ENCODE measurements at places on chromosomes 11 and 22. TPM values are rescaled to one million over a fixed set of nuclear protein-coding genes. Genes with fewer than 3 reads are reported as not detected.

DNA sequence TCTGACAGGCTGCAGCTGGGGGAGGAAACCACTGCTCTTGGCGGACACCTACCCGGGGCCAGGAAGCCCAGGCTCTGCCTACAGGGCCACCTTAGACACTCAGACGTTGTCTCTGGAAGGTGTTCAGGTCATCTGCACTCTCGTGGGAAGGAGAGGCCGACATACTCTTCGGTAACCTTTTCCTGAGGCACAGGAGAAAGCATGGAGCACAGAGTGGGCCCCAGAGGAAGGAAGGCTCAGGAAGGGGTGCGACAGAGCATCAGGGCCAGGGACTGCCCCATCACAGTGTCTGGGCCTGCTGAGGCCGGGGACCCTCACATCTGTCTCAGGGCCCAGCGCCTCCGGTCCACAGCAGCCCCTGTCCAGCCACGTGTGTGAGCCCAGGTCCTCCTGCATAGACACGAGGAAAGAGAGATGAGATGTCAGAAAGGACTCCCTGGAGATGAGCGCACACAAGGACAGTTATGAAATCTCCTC, 18.2 kb upstream of the TUB start:
- no peak for DNase-seq

DNA sequence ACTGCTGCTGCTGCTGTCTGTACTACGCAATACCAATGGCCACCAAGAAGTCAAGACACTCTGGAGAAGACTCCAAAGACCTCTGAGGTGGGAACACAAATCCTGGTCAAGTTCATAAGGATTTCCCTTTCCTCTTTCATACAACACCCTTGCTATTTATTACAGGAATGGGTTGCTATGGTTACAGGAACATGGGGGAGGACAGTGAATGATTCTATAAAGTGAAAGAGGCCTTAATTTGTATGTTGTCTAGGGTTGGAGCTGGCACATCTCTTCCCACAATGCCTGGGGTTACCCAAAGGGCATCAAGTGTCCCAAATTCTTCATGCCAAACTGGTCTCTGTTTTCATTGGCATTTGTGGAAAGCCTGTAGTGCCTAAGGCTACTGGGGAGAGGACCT, 11.4 kb upstream of the SEC14L3 start:
- DNase-seq: no peak

- DNase-seq: no peak
These were observed 241.3 kb upstream of the NCAM1 start for GRCh38 chr11:112719736-112720525.

DNA sequence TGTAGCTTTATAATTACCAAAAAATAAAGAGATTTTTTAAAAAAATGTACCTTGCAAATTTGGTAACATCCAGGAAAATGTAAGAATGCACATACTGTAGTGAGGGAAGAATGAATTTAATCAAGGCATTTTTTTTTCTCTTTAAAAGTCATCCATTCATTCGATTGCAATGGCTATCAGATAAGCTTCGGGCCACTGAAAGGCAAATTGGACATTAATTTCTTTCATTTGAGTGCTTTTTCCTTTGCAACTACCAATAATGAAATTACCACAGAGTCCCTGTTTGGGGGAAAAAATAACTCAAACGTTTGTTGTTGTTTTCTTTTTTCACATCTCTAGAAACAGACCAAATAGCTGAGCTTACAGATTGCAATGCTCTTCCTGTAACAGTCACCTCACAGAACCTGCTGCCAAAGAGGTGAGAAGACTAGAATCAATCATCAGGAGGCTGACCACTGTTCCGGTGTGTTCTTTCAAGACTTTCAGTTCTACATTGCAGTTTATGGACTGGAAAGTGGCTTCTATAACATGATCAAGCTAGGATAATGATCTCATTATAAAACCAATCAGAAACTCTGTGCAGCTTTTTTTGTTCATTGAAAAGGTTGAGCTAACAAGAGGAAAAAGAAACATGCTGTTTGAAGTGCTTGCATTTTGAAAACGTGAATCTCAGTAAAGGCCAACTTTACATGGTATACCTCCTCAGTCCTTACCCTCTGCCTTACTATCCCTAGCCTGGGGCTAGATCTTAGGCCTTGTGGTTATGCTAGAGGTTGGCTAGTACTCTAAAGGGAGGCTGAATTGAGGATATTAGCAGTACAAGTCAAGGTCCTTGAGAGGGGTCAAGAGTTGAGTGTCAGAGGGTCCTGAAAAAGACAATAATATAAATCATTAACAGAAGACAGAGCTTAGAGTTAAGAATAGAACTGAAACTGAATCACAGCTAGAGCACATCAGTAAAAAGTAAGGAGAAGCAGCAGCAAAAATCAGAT, 1276.1 kb downstream of the LRRC4C start:
- no peak for DNase-seq

DNA sequence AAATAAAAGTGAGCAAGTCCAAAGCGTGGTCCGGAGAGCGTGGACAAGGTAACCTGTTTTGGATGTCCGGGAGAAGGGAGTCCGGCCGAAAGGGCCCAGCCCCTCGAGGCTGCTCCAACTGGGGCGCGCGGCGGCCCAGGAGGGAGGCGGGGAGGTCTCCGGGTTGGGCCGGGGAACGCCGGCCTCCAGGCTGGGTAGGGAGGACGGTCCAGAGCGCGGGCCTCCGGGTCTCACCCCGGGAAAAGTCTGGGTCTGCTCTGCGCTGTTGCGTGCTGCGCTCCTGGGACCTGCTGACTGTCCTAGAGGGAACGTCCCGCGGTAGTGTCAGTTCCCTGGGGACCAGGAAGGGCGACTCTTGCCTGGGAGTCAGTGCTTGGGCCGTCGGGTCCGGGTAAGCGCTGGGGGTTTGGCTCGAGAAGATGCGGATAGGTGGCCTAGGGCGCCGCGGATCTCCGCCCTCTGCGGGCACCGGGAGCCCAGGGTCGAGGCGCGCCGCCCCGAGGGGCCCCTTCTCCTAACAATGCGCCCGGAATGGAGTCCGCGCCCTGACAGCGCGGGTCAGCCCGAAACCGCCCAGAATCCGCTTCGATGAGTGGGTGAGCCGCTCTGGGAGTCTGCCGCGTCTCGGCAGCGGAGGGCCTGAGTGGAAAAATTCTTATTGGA, 988 bp upstream of the FLI1 start:
- DNase-seq: peak; percentile 16

DNA sequence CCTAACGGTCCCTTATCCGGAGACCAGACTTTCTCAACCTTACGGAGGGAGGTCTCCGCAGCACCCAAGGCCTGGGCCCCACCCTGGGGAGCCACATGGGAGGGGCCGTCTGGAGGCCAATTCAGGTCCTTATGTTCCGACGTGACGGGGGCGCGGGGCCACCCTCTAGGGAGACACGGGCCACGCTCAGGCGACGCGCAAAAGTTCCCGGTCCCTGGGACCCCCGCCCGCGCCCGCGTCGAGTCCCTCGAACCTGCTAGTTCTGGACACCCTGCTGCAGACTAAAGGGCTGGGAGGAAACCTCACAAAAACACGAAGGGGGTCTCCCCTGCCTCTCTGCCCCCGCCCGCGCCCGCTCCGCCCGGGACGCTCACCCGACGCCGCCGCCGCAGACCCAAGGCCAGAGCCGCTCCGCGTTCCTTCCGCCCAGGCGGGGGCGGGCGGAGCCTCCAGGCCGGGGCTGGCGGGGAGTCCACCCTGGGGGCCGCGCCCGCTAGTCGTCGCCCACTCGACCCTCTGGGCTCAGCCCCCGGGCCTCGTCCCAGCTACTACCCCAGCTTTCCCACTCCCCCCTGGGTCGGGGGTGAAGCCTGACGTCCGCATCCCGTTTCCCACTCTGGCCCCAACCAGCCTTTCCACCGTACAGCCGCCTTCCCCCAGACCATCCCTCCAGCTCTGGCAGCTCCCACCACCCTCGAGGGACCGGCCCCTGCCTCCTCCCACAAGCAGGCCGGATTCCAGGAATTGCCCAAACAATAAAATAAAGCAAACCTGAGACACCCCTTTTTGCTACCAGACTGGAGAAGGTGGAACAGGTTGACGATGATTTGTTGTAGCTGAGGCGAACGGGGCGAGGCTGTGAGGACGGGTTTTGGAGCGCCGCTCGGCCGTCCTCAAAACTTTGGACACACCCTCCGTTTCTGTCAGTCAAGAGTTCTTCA, 2.7 kb downstream of the RNH1 start:
- no peak for DNase-seq

DNA sequence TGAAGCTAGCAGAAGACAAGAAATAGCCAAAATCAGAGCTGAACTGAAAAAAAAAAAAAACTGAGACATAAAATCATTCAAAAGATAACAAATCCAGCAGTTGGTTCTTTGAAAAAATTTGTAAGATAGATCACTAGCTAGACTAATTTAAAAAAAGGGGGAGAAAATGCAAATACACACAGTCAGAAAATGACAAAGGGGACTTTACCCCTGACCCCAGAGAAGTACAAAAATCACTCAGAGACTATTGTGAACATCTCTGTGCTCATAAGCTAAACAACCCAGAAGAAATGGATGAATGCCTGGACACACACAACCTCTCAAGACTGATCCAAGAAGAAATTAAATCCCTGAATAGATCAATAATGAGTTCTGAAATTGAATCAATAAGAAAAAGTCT, 914.3 kb upstream of the API5 start:
- DNase-seq: no peak

DNA sequence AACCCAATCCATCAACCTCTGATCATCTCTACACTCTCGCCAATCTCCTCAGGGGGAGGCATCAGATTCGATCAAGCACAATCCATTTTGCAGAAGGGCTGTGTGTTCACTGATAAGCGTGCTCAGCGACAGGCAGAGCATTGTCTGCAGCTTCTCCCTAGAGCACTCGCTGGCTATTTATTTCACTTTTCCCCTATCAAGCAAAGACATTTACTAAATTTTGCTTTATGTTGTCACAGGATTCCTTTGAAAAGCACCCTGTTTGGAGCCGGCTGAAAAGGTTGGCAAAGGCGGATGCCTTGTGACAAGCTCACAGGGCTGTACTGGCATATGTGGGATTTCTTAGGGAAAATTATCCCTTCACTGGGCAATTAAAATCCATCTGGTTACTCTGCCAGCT, 1381.5 kb upstream of the TENM4 start:
- no peak for DNase-seq

DNA sequence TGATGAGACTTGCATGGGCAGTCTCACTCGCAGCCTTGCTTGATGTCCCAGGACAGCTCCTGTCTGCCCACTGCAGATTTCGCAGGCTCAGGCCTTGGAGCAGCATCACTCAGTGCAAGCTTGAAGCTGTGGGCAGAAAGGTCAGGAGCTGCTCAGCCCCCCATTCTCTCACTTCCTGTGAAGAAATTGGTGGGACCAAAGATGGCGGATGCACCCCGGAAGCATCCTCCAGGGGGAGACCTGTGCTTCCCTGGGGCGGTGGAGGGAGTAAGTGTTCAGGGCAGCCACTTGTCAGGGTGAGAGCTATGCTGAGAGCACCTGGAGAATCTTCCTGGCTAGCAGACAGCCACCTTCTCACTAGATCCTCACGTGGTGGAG, 11.3 kb downstream of the PLAAT2 start:
- DNase-seq: no peak

DNA sequence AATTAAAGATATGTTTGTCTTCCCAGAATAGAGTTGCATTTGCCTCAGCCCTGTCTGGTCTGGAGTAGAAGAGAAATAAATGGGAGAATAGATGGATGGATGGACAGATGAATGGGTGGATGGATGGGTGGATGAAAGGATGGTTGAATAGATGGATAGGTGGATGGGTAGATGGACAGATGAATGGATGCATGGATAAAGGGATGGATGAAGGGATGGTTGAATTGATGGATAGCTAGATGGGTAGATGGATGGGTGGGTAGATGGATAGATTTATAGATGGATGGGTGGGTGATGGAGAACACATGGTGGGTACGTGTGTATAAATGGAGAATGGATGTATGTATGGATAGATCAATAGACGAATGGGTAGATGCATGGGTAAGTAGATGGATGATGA, 8.5 kb downstream of the CRYBB1 start:
- no peak for DNase-seq

DNA sequence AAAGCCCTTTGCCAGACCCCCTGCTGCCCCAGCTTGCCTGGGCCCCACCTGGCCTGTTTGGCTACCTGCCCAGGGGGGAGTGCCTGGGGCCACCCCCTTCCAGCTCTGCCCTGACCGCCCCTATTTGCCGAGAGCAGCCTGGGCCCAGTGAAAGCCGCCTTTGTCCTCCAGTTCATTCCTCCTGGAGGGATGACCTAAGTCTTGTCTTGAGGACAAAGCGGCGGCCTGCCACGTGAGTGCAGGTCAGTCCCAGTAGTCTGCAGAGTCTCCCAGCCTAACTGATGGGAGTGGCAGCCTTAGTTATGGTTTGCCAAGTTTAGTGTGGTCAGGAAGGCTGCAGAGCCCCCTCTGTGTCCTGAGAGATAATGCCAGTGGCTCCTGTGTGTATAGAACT, 115.9 kb upstream of the CRYBB3 start:
- DNase-seq: no peak

- no peak for DNase-seq
These were observed 84.9 kb downstream of the ME3 start for GRCh38 chr11:86587264-86588193.

- no peak for DNase-seq
These were observed 206.3 kb downstream of the DDX10 start for GRCh38 chr11:108871152-108871551.

DNA sequence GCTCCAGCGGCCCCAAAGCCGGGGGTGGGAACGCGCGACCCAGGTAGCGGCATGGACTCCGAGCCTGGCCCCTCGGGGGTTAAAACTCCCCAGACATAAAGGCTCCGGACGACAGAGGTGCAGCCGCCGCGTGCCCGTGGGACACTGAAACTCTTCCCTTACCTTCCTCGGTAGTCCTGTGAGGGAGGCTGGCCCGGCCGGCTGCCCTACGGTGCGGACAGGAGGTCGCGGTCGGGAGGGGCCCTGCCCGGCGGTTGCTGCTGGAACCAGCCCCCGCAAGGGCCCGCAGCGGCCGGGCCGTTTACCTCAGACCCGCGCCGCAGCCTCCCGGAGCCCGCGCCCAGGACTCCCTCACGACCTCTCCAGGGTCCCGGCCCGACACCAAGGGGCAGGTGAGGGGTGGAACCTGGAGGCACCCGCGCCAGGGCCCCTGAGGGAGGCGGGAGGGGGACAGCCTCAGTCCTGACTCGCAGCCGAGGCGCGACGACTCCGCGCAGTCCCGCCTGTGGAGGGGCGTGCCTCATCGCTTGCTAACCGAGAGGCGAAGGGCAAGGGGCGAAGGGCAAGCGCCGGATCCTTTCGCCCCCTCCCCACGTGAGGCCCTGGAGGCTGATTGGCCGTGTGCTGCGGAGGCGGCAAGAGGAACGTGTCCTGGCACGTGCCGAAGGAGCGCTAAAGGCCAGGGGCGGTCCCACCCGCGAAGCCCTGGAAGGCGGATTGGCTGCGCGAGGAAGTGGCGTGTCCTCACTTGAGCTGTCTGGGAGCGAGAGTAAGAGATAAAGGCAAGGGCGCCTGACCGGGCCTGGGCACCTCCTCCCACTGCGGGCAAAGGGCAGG, at the start of gene UPB1:
UPB1 (plus strand) TSS at position 805 of the 837 bp plus-strand sequence. CDS start 72 bp downstream, outside the sequence.
- DNase-seq: no peak

- DNase-seq: no peak
These were observed 42.2 kb downstream of the USP28 start for GRCh38 chr11:113833151-113833550.

- no peak for DNase-seq
These were observed 58.3 kb downstream of the PRR5L start for GRCh38 chr11:36354221-36355003.

Gene C11orf52
- polyA plus RNA-seq: not detected

Gene RNASEH2C
- 80.3 TPM for polyA plus RNA-seq

Gene RAG1
- polyA plus RNA-seq: not detected

Gene DCDC1
- polyA plus RNA-seq: not detected

Gene CDON
- polyA plus RNA-seq: 0.24 TPM

Gene C22orf31
- polyA plus RNA-seq: not detected

Gene MMP27
- not detected for polyA plus RNA-seq

Gene GANAB
- polyA plus RNA-seq: 189 TPM

Gene NPAS4
- not detected for polyA plus RNA-seq
